ENCODE measurements at places on chromosomes 5 and 9.

GRCh38 chr9:106620866-106621265 lies 242.1 kb upstream of the ZNF462 start:
- DNase-seq: no peak

DNA sequence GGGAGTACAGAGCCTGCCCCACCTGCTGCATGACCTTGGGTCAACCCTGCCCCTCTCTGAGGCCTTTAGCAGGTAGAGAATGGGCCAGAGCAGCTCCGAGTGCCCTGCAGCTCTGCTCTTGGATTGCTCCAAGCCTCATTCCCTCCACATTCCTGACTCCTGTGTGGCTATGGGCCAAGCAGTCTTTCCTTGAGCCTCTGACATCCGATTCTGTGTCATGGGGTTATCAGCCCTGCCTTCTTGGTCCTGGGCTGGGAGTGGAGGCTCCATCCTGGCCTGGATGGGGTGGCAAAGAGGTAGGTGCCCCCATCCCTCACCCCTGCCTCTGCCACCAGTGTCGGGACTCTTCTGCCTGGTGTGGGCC lies 13.7 kb downstream of the FPGS start:
- no peak for DNase-seq

DNA sequence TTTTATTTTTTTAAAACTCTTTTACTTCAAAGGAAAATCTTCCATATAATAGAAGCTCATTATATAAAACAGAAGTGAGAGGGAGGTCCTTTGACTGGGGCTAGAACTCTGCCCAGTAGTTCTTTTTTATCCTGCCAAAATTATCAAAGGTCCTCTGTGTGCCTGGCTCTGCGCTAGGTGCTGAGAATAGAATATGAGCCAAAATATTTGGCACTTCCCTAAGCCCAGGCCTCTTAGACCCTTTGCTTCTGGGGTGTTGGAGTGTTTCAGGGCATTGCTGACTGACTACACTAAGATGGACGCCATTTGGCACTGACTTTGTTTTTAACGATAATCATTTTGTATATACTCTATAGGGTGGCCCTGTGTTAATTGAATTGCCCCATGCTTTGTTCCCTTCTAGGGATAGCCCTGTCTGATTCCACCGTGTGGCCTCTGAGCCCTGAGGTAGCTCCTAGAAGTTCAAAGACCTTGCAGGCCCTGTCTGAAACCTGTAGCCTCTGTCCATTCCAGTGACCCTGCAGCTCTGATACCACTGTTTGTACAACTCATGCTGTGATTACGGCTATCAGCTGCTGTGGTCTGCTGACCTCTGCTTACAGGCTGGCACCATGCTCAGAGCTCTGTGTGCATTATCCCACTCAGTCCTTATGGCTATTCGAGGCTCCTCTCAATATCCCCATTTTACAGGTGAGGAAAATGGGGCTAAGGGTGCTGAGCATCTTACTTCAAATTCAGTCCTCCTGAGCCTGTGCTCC lies 84.3 kb upstream of the SHB start:
- DNase-seq: no peak

GRCh38 chr9:33332011-33332410 lies 41.7 kb downstream of the NFX1 start:
- no peak for DNase-seq

DNA sequence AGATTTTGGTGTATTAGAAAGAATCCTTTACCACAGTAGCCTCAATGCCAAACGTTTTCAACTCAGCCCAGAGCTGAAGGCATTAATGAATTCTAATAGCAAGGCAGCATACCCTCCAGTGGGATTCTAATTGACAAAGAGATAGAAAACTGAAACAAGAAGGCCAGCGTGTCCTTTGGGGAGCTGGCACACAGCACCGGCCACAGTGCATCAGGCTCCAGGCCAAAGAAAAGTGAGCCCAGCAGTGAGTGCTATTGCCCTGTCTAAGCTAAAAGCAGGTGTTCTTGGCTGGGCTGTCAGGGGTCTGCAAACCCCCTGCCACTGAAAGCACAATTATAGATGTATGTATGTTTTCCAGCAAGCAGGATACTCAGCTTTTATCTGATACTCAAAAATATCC lies 40.4 kb downstream of the PPIC start:
- no peak for DNase-seq

All from AG08395 (cell line).